ENCODE measurements at places on chromosomes 2 and 18. TPM values are rescaled to one million over a fixed set of nuclear protein-coding genes. Genes with fewer than 3 reads are reported as not detected.

RNPEPL1 gene
- total RNA-seq, result 12.5 TPM

SPATA3 gene
- not detected for total RNA-seq

MGAT5 gene
- 34.4 TPM for total RNA-seq

RAPGEF4 gene
- 0.61 TPM for total RNA-seq

DNAJC27 gene
- 3.9 TPM for total RNA-seq

CHRNG gene
- total RNA-seq, result not detected

OST4 gene
- total RNA-seq, result 193 TPM

PSTPIP2 gene
- 3.9 TPM for total RNA-seq

TBC1D8 gene
- 23.6 TPM for total RNA-seq

PARD3B gene
- total RNA-seq, result 27.1 TPM

HOXD12 gene
- total RNA-seq, result not detected

FAM161A gene
- total RNA-seq, result 1.6 TPM

FKBP1B gene
- 5.2 TPM for total RNA-seq

MYL1 gene
- total RNA-seq, result not detected

CTAGE1 gene
- total RNA-seq, result not detected

CCDC141 gene
- total RNA-seq, result not detected

DES gene
- total RNA-seq, result 1.9 TPM

CD207 gene
- not detected for total RNA-seq

UGT1A10 gene
- not detected for total RNA-seq

SPP2 gene
- not detected for total RNA-seq

Data from hair follicle dermal papilla cell (primary cell).